ENCODE measurements at places on chromosomes 1 and 21. TPM values are rescaled to one million over a fixed set of nuclear protein-coding genes. Genes with fewer than 3 reads are reported as not detected.
A peak's percentile ranks its signal among the peaks of the same experiment; 100 is the strongest.

The ERICH3 gene
- total RNA-seq: not detected

The CELSR2 gene
- 1.4 TPM for total RNA-seq

DNA sequence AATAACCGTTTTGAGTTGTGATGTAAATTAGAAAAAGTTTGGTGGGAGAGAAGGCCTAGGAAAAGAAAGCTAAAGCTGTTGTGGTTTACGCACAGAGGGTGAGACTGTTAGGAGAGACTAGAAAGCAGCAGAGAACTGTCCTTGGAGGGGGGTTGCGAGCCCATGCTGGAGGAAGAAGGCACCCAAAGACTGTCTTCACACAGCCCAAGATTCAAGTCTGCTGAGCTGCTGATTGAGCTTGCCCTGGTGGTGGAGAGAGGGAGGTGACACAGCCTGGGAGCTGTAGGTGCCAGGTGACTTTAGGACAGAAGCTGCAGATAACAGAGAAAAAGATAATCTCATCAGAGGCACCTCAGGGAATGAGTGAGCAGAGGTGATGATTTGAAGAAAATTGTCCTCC is 18.3 kb upstream of the TLR5 start:
- no peak for DNase-seq

The PLA2G2A gene
- total RNA-seq: not detected

GRCh38 chr1:22539510-22540118 is 23.7 kb upstream of the EPHA8 start:
- DNase-seq: no peak

DNA sequence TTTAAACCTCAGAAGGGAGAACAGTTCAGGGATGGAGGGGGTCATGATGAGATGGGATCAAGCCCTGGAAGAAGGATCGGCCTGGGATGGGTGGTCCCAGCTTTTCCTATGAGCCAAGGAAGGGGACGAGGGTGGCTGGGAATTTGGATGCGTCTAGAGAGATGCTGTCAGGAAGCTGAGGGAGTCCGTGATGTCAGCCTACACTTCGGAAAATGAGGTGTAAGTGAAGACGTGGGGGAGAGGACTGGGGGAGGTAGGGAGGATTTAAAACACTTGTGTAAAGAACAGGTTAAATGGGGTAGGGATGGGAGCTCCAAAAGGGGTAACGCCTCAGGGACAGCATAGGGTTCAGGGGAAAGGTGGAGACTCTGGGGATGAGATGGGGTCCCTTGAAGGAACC is 27.5 kb downstream of the DLGAP3 start:
- no peak for DNase-seq

DNA sequence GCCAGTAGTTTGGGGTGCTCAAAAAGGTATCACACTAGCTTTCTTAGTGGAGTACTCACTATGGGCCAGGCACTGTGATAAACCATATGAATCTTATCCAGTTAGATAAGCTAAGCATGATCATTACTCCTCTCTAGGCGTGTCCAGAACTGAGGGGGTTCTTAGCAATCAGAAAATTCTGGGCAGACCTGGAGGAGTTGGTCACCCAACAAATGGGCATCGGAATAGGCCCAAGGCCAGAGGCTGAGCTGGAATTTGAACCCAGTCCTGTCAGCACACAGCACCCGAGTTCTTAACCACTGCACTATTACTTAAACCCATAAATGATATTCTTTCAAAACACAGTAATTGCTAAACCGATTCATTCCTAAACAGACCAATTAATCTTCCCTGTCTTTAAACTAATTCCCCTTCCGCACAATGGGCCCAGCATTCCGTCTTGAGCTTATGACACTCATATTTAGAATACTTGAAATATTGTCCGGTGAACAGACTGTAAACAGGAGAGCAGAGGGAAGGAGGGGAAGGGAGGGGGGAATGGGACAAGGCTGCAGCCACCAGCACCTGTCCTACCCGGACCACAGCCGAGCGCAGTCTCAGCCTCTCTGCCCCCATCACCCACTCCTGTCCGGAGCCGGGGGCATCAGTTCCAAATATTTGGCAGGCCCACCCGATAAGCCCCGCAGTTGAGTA is 113.0 kb upstream of the GADD45A start:
- no peak for DNase-seq

DNA sequence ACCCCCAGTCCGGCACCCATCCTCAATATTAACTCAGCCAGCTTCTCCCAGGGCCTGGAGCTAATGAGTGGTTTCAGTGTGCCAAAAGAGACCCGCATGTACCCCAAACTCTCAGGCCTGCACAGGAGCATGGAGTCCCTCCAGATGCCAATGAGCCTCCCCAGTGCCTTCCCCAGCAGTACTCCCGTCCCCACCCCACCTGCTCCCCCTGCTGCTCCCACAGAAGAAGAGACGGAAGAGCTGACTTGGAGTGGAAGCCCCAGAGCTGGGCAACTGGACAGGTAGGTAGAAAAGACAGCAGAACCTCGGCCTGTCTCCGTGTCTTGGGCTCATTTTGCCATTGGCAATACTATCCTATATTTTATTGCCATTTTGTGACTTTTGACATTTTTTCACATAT is 45.4 kb upstream of the IPO9 start:
- no peak for DNase-seq

- no peak for DNase-seq
Measured at GRCh38 chr1:201683397-201683796, 144.5 kb downstream of the NAV1 start.

The LRRC71 gene
- total RNA-seq: 0.34 TPM

DNA sequence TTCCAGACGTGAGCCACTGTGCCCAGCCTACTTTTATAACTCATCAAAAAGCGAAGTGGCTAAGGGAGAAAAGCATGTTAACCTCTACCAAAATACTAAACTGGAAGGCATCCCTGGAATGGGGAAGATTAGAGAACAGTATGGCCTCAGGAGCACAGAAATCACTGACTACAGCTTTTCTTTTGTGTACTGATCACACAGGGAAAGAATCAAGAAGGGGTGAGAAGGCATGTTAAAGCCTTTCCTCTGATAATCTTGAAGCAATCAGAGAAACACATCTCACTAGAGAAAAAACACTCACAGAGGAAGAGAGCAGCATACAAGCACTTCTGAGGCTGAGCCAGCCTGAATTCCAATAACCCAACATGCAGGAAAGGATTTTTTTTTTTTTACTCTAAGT is 10.7 kb downstream of the PCAT6 start:
- DNase-seq: no peak

DNA sequence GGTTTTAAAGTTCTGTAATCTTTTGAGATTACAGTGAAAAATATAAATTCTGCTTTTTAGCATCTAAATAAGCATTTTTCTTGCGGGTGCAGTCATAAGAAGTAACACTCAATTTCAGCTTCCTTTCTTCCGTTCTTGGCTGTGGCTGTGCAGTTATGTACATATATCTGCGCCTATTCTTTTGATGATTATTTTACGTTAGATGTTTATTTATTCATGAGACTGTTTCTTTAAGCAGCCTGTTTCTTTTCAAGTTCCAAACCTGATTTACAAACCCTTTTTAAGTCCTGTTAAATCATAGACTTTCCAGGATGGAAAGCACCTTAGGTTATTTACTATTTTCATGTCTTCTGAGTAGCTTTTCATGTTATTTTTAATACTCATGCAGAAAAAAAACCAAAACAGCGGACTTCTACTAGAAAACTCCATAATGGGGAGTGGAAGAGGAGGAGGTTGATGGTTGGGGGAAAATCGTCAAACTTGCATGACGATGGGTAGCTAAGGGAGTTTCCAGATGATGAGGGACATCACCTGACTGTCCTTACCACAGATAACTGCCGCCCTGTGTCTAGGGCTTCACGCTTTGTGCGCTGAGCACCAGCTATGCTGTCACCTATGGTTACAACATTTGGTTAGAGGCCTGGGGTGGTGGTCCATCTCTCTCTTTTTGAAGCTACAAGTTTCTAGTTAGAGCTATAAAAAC is 2.6 kb downstream of the PRDM2 start:
- DNase-seq: no peak

The ASH1L gene
- 32.4 TPM for total RNA-seq

GRCh38 chr1:180486092-180486491 is 16.3 kb downstream of the ACBD6 start:
- no peak for DNase-seq

DNA sequence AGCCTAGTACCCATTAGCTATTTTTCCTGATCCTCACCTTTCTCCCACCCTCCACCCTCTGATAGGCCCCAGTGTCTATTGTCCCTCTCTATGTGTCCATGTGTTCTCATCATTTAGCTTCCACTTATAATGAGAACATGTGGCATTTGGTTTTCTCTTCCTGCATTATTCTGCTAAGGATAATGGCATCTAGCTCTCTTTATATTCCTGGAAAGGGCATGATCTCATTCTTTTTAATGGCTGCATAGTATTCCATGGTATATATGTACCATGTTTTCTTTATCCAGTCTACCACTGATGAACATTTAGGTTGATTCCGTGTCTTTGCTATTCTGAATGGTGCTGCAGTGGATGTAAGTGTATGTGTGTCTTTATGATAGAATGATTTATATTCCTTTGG is 178.9 kb downstream of the NEK7 start:
- no peak for DNase-seq

The ESRRG gene
- total RNA-seq: not detected

The CFAP107 gene
- total RNA-seq: not detected

DNA sequence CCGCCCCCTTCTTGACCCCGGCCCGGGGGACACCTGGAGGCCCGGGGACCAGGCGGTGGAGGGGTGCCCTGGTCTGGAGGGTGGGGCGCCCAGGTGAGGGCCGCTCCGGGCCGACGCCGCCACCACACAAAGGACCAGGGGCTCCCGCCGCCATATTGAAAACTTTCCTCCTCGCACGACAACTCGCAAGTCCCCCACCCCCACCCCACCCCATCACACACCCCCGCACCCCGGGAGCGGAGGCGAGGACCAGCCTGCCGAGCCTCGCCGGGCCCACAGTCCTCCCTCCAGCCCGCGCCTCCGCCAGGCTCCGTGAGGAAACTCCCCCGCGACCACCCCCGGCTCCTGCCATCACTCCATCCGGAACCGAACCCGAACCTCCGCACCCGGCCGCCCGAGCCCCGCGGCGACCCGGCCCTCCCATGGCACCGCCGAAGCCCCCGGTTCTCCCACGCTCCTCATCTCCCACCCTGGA is 733 bp downstream of the KDM5B start:
- peak; percentile 42 for DNase-seq

DNA sequence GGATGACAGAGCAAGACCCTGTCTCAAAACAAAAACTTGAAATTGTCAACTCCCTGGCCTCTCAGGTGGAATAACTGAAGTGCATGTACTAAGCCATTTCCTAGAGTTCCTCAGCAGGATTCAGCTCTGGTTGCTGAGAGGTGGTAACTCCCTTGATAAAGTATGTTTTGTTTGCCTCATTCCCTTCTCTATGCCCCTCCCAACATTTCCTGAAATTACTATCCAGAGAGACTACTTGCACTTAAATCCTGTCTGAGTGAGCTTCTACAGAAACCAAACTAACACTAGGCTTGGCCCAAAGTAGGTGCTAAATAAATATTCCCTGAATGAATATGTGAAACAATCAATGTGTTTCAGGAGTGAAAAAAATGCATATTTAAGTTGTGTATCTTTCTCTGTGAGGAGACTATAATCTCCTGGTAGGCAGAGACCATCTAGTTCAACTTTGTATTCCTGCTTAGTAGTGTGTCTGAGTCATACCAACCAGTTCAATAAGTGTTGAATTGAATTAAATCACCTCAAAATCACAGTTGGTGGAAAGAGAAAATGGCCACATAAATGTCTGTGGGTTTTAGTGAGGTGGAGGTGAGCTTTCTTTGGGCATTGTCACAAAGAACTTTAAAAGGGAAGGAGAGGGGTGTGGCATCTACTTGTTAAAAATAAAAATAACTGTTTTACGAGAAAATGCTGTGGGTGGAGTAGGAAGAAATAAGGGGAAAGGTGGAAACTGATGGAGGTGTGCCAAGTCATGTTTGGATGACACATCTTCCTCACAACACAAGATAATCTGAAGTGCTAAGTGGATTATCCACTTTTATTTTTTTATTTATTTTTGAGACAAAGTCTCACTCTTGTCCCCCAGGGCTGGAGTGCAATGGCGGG is 12.6 kb downstream of the RIMKLA start:
- no peak for DNase-seq

The AADACL3 gene
- not detected for total RNA-seq

DNA sequence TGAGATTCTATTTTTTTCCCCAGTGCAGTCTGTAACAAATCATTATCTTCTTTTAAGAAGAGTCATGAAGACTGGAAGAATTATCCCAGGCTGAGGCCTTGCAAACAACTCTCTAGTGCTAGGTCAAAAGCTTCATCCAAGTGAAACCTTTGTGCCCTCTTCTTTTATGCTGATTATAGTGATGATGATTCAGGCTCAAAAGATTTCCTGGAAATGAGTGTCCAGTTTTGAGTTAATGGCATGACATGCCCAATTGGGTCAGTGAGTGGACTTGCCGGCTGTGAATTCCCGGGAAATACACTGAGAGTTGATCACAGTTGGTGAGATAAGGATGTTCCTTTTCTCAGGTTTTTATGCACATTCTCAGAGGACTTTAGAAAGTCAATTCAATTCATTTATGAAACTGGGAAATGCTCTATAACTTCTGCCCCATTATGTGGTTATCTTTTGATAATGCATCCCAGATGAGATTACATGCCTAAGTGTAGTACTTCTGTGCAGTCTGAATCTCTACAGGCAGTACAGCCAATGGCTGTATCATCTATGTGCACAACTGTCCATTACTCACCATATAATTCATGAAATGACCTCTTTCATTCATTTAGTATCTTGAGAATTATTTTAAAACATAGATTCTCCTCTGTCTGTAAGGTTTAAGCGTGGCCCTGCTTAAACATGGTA is 66.2 kb downstream of the S1PR1 start:
- DNase-seq: peak; percentile 86

GRCh38 chr1:224541901-224542630 is 74.1 kb upstream of the CNIH3 start:
- peak; percentile 75 for DNase-seq

DNA sequence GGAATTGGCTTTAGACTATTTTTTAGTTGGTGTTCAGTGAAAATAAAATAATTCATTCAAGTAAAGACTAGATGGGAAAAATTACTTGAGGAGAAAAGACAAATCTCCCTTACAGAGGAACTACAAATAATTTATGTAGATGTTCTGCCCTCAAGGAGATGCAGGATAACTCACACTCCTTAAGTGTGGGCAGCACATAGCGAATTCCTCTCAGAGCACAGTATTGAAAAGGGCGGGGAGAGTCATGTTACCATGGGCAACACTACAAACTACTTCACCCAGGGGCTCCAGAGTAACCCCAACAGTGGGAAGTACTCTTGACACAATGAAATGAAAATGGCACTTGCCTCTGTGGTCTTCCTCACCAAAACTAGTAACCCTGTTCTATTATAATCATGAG is 20.6 kb upstream of the LAMC2 start:
- DNase-seq: no peak

The OR2T29 gene
- total RNA-seq: not detected

Data from dermis blood vessel endothelial cell (primary cell).